Sigmoid colon (tissue), 7 donors: ENCODE measurements at places on chromosomes 3 and 15.

- DNase-seq, result no peak
Measured at GRCh38 chr15:52185151-52185561, 6.0 kb downstream of the GNB5 start.

DNA sequence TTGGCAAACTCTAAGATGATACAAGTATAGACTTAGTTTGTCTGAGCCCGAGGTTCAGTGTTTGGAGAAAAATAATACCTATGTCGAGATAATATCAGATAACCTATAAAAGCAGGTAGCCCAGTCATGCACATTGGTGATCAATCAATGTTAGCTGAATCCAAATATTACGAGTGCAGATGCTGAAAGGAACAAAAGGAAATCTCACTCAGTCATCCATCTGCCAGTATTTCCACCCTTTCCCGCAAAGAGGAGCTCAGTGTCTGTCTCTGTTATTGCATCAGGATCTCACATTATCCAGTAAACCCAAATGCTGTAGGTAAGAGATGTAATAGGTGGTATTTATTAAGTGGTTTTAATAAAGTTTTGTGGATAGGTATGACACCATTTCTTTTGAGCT is 251.2 kb upstream of the CTDSPL start:
- no peak for DNase-seq

- DNase-seq, result no peak
Measured at GRCh38 chr15:90959028-90959595, 4.4 kb downstream of the RCCD1 start.

GRCh38 chr3:115709931-115710330 is 86.6 kb downstream of the GAP43 start:
- DNase-seq, result no peak

DNA sequence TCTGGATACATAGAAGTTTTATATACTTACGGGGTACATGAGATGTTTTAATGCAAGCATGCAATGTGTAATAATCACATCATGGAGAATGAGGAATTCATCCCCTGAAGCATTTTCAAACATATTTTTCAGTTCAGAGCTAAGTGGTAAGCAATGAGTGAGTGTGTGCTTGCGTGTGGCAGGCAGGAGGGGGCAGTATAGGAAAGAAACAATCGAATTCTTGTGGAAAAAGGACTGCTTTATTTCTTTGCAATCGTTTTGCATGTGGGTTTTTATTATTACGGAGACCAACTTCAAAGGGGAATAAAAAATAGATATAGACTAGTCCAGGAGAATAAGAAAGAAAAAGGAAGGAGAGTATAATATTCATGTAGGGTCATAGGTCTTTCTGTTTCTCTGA is 271.6 kb downstream of the CHL1 start:
- DNase-seq, result no peak
